ENCODE measurements at places on chromosomes 12 and 14.

DNA sequence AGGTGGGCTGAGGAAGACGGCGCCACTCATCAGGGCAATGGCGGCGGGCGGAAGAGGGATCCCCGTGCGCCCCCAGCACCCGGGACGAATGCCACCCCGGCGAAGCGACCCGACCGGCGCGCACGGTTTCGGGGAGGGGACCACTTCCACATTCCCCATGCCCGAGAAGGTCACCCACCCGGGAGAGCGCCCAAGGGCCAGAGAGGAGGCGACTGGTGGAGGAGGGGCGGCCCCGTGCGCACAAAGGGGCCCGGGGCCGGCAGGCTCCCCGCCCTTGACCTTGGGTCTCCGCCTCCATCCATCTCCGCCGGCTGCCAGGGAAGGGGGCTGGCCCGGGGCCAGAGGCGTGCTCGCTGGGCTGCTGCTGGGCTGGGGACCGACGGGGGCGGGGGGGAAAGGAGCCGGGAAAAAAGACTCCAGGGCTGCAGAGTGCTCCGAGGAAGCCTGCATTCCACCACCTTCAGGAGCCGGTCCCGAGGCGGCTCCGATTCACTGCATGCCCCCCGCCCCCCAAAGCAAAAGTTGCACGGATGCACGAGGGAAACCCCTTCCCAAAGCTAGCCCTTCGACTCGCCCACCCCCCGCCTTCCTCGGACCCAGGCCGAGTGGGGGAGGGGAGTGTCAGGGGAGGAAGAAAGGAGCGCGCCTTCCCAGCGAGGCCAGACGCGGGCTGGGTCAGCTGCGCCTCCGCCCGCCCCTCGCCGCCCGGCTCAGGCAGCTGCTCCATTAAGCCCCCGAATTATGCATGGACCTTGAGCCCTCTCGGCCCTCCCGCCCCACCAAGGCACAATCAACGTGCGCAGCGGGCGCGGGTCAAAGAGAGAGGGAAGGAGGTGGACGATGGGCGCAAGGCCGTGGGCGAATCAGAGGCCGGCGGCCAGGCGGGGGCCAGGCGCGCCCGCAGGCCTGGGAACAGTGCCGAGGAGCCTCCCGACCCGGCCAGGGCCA, 26.2 kb downstream of the BCL11B start:
- no peaks in the 10 kb centered on the region for H3K36me3 ChIP-seq
- H3K4me3 ChIP-seq, result no peak overlapping the region
- peaks cover 19% of the 10 kb centered on the region for H3K4me1 ChIP-seq

DNA sequence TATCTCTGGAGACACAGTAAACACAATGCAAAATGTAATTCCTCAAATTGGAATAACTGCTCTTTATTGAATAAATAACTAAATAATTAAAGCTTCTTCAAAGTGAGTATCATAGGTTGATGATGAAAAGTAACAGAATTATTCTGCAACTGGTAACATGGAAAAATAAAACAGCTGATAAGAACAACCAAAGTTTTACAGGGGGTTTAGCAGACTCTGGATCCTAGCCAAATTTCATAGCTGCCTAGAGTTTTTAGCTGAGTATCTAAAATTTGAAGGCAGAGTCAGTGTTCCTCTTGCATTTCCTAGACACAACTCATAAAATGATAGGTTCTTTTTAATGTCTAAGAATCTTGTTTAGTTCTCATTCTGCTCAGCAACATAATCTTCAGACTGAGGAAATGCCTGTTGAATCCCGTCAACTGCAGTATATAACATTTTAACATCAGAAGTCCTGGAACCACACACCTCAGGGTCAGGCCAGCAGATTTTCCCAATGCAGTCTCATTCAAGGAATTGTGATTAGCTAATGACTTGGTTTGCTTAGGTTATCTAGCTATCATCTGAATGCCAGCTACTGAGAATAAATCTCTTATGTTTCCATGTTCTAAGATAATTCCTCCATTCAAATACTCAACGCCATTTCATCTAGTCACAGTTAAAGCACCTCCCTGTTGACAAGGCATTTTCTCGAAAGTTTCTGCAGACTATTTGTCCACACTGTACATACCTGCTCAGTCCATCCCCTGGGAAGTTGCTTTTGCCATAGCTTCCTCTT, 411.6 kb downstream of the BCAT1 start:
- H3K4me3 ChIP-seq, result no peak overlapping the region
- no peak for ATAC-seq
- no peaks in the 10 kb centered on the region for H3K27me3 ChIP-seq

DNA sequence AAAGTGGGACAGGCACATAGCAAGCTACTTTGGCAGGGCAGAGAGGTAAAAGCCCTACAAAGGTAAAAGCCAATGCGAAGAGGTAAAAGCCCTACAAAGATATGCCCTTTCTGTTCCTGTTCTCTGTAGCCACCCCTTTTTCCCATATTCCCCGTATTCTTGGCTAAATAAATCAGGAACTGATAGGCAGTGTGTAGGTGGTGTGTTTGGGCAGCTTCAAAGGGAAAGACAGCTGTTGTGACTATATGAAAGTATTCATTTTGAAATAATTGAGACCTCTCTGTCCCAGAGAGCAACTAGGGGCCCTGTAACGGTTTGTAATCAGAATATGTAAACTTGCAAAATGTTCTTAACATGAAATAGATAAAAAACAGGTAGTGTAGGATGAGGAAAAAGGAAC, 11.3 kb upstream of the SLC41A2 start:
- H3K36me3 ChIP-seq, result no peaks in the 10 kb centered on the region
- no peak overlapping the region for H3K4me3 ChIP-seq
- no peak for ATAC-seq
- H3K27ac ChIP-seq, result no peak overlapping the region

GRCh38 chr12:102527171-102527720, 46.9 kb upstream of the IGF1 start:
- no peaks in the 10 kb centered on the region for H3K27me3 ChIP-seq
- no peak for ATAC-seq
- no peak overlapping the region for H3K4me3 ChIP-seq

- H3K36me3 ChIP-seq, result peaks cover 6% of the 10 kb centered on the region
- peaks cover 20% of the 10 kb centered on the region for H3K4me1 ChIP-seq
- ATAC-seq, result no peak
Measured at GRCh38 chr14:90720336-90720735, 95.9 kb downstream of the TTC7B start.

- H3K4me3 ChIP-seq, result no peak overlapping the region
- H3K27ac ChIP-seq, result no peak overlapping the region
- no peak for ATAC-seq
- H3K27me3 ChIP-seq, result no peaks in the 10 kb centered on the region
Measured at GRCh38 chr14:58605465-58605864, 32.3 kb upstream of the DACT1 start.
